Tibial nerve (tissue), 4 donors: ENCODE measurements at places on chromosomes 2 and 18. TPM values are rescaled to one million over a fixed set of nuclear protein-coding genes. Genes with fewer than 3 reads are reported as not detected.

DNA sequence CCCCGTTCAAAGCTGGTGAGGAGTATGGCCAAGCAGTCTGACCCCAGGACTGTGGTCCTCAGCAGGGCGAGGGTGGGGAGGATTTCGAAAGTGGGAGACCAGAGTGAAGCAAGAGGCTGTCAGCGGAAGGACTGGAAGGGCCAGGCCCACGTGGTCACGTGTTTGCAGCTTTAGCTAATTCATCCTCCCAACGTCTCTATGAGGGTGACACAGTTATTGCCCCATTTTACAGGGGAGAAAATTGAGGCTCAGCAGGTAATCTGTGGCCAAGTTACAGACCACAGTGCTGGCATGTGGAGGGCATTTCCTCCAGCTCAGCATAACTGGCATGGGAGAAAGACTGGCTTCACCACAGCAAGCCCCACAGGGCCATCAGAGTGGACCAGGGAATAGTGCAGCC, 45.4 kb upstream of the LTBP1 start:
- H3K4me3 ChIP-seq: no peak overlapping the region
- H3K4me1 ChIP-seq: no peaks in the 10 kb centered on the region
- H3K27ac ChIP-seq: no peak overlapping the region
- H3K27me3 ChIP-seq: no peaks in the 10 kb centered on the region
- H3K36me3 ChIP-seq: no peaks in the 10 kb centered on the region
- no peak for DNase-seq

- no peaks in the 10 kb centered on the region for H3K27me3 ChIP-seq
- DNase-seq: no peak
- H3K4me1 ChIP-seq: no peaks in the 10 kb centered on the region
- H3K4me3 ChIP-seq: no peak overlapping the region
- H3K36me3 ChIP-seq: no peaks in the 10 kb centered on the region
These were observed 608.2 kb upstream of the GCFC2 start for GRCh38 chr2:76318848-76319360.

GRCh38 chr2:74392449-74392743, 12.3 kb upstream of the DCTN1 start:
- no peak overlapping the region for H3K27ac ChIP-seq
- H3K4me3 ChIP-seq: no peak overlapping the region

- peaks cover 9% of the 10 kb centered on the region for H3K27me3 ChIP-seq
- no peak for DNase-seq
- H3K36me3 ChIP-seq: no peaks in the 10 kb centered on the region
- no peak overlapping the region for H3K4me3 ChIP-seq
- peaks cover 12% of the 10 kb centered on the region for H3K4me1 ChIP-seq
- no peak overlapping the region for H3K27ac ChIP-seq
These were observed 254.3 kb downstream of the BCL11A start for GRCh38 chr2:60299179-60299578.

DNA sequence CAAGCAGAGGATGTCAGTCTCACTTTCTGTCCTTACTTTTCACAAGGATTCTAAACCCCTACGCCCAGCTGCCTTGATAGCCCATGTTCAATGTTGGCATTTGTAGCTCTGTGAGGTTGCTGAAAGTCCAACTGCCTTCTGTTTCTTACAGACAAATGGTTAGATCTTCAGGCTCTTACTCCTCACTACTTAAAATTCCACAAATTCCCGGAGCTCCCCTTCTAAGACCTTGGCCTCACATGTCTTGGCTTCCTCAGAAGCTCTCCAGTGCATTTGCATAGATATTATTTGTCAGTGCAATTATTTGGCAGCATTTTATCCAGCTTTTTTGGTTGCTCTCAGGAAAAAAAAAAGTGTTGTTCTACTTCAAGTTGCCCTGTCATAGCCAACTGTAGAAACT, 453.7 kb upstream of the CELF4 start:
- no peaks in the 10 kb centered on the region for H3K4me1 ChIP-seq
- no peak overlapping the region for H3K27ac ChIP-seq
- no peaks in the 10 kb centered on the region for H3K27me3 ChIP-seq
- no peak for DNase-seq
- no peak overlapping the region for H3K4me3 ChIP-seq

DNA sequence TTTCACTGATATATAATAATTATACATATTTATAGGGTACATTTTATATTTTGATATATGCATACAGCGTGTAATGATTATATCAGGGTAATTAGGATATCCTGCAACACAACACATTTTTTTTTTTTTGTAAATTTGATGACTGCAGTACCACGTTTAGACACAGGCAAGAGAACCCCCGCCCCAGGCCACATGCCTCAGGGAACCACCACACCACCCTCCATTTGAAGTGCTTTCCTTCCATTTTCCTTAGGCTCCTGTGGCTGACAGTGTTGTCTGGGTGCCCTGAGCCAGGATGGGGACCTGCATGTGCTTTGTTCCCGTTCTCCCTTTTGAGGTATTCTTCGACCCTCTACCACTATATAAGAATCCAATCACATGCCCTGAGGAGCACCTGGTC, 161.6 kb upstream of the CTAGE1 start:
- H3K27me3 ChIP-seq: no peaks in the 10 kb centered on the region
- no peaks in the 10 kb centered on the region for H3K4me1 ChIP-seq
- no peak overlapping the region for H3K4me3 ChIP-seq
- H3K27ac ChIP-seq: no peak overlapping the region

- no peak overlapping the region for H3K27ac ChIP-seq
- no peak for DNase-seq
- no peaks in the 10 kb centered on the region for H3K4me1 ChIP-seq
- H3K36me3 ChIP-seq: no peaks in the 10 kb centered on the region
- no peak overlapping the region for H3K4me3 ChIP-seq
These were observed 31.5 kb upstream of the SIX2 start for GRCh38 chr2:45040786-45041185.

- H3K4me1 ChIP-seq: no peaks in the 10 kb centered on the region
- DNase-seq: no peak
- no peaks in the 10 kb centered on the region for H3K27me3 ChIP-seq
- no peaks in the 10 kb centered on the region for H3K36me3 ChIP-seq
- H3K4me3 ChIP-seq: no peak overlapping the region
These were observed 128.6 kb upstream of the ZSWIM2 start for GRCh38 chr2:186977433-186978045.

- no peak overlapping the region for H3K4me3 ChIP-seq
- peaks cover 46% of the 10 kb centered on the region for H3K4me1 ChIP-seq
- DNase-seq: no peak
- no peak overlapping the region for H3K27ac ChIP-seq
- peaks cover 91% of the 10 kb centered on the region for H3K36me3 ChIP-seq
These were observed 116.0 kb downstream of the TNS1 start for GRCh38 chr2:217886720-217887309.

DNA sequence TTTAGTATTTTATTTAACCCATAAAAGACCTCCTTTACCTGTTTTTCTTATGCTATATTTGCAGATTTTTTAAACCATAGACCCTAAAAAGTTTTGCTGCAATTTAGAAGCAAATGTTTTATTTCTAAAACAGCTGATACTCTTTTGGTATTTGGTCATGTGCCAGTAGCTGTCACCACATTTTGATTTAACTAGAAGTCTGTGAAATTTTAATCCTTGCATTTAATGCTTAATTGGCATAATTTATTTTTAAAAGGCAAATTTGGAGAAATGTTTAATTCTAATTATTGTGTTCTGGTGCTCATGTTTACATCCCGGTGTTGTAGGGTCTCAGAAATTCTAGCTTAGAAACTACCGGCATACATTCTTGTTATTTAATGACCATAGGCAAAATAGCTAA, 111.8 kb downstream of the TTC27 start:
- H3K4me3 ChIP-seq: no peak overlapping the region
- H3K36me3 ChIP-seq: no peaks in the 10 kb centered on the region
- no peaks in the 10 kb centered on the region for H3K4me1 ChIP-seq
- H3K27me3 ChIP-seq: no peaks in the 10 kb centered on the region

GRCh38 chr2:55771612-55772011, 78.0 kb upstream of the PNPT1 start:
- H3K36me3 ChIP-seq: no peaks in the 10 kb centered on the region
- H3K4me1 ChIP-seq: no peaks in the 10 kb centered on the region
- H3K27ac ChIP-seq: no peak overlapping the region
- no peak for DNase-seq
- no peak overlapping the region for H3K4me3 ChIP-seq

- H3K36me3 ChIP-seq: no peaks in the 10 kb centered on the region
- no peaks in the 10 kb centered on the region for H3K4me1 ChIP-seq
- no peak for DNase-seq
- H3K27me3 ChIP-seq: no peaks in the 10 kb centered on the region
- H3K27ac ChIP-seq: no peak overlapping the region
These were observed 129.0 kb upstream of the MYCN start for GRCh38 chr2:15811367-15811766.

DNA sequence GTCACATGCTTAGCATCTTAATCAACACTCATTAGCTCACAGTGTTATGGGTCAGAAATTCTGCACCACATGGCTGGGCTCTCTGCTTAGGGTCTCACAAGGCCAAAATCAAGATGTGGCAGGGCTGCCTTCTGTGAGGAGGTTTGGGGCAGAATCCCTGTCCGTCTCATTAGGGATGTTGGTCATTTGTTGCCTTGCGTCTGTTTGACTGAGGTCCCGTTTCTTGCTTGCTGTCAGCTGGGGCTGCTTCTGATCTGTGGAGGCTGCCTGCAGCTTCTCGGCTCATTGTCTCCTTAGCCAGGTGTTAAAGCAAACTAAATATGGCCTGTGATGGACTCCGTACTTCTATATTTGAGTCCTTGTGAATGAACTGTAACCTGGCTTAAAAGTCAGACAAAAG, 146.5 kb downstream of the NDUFA10 start:
- no peak for DNase-seq
- no peak overlapping the region for H3K27ac ChIP-seq
- no peaks in the 10 kb centered on the region for H3K27me3 ChIP-seq
- H3K4me3 ChIP-seq: no peak overlapping the region
- no peaks in the 10 kb centered on the region for H3K36me3 ChIP-seq

DNA sequence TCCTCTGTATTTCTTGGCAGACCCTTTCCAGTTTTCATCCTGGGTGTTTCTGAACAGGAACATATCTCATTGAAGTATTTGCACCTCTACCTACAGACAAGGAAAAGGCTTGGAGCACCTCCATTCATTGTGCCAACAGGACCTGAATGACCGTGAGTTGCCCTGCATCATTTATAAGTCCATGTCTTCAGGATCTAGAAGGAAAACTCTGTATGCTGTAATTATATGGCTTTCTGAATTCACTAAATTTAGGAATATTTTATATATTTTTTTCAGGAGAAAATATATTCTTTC, 402.3 kb upstream of the SLC14A2 start:
- H3K4me1 ChIP-seq: no peaks in the 10 kb centered on the region
- DNase-seq: no peak
- H3K27ac ChIP-seq: no peak overlapping the region

DNA sequence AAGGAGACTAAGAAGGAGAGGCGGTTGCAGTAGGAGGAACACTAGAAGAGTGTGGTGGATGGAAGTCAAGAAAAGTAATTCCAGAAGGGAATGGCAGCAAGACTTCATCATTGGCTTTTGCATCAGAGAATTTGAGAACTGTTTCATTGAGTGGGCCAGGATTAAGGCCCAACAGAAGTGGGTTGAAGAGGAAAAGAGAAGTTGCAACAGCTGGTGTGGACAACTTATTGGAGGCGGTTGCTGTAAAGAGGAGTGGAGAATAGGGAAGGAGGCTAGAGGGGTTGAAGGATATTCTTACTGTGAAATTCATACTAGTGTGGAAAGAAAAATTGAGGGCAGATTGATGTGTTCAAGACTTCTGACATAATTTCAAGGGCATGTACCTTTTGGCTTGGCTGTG, 168.7 kb upstream of the FN1 start:
- DNase-seq: no peak
- no peak overlapping the region for H3K27ac ChIP-seq
- H3K36me3 ChIP-seq: no peaks in the 10 kb centered on the region
- H3K4me3 ChIP-seq: no peak overlapping the region

GRCh38 chr2:38246105-38246504, 131.0 kb downstream of the ATL2 start:
- no peak overlapping the region for H3K4me3 ChIP-seq
- peak; percentile 4 for DNase-seq
- no peak overlapping the region for H3K27ac ChIP-seq
- no peaks in the 10 kb centered on the region for H3K36me3 ChIP-seq
- H3K27me3 ChIP-seq: no peaks in the 10 kb centered on the region
- H3K4me1 ChIP-seq: no peaks in the 10 kb centered on the region

DNA sequence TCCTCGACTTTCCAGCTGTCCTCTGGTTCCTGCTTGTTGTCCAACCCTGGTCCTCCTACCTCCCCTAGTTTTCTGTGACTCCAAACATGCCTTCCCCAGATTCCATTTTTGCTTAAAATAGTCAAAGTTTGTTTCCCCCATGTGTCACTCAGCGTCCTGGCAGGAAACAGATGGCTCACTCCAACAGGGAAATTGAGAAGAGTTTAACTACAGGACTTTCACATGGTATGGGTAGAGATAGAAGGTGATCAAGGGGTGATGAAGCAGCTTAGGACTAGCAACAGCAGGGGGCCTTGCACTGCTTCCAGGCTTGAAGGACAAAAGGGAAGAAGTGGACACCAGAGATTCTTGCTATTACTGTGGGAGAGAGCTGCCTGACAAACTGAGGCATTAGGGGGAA, 6.1 kb upstream of the CUL3 start:
- no peaks in the 10 kb centered on the region for H3K4me1 ChIP-seq
- no peak overlapping the region for H3K4me3 ChIP-seq
- no peak overlapping the region for H3K27ac ChIP-seq
- DNase-seq: no peak

DNA sequence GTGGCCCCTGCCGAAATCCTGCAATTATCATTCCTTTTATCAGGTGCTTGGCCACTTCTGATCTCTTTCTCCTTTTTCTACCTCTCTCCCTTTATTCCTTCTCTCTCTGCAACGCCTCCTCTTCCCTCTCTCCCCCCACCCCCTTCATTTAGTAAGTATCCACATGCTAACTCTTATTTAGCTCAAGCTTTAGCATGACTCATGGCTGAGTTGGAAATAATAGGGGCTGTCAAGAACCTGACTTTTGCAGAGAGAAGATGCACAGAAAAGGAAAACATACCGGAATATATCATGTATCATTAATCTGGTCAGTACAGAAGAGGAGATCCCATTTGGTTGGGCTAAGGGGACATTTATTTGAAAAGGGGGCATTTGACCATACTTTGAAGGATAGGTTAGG, 33.1 kb downstream of the FAM171B start:
- no peak for DNase-seq
- no peaks in the 10 kb centered on the region for H3K36me3 ChIP-seq

DNA sequence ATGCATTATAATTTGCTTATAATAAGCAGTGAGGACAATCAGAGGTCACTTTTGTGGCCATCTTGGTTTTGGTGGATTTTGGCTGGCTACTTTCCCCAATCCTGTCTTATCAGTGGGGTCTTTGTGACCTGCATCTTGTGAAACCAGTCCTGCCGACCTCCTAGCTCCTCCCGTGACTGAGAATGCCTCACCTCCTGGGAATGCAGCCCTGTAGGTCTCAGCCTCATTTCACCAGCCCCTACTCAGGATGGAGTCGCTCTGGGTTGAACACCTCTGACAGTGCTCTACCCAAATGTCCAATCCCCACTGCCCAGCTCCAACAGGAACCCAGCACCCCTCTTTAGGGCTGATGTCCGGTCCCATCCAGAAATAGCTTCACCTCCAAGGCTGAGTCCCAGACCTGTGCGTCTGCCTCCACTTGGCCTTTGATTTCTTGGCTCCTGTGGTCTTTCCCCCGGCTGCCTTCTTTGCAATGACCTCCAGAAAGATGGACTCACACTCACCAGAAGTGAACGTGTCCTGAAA, 31.3 kb upstream of the PXDN start:
- no peak overlapping the region for H3K4me3 ChIP-seq
- no peaks in the 10 kb centered on the region for H3K36me3 ChIP-seq
- H3K27ac ChIP-seq: no peak overlapping the region

CD207 gene
- total RNA-seq: not detected

NT5DC4 gene
- total RNA-seq: not detected

TLX2 gene
- total RNA-seq: not detected

RND3 gene
- total RNA-seq: 73.5 TPM

STEAP3 gene
- 19.8 TPM for total RNA-seq

GPAT2 gene
- 12.4 TPM for total RNA-seq

VWC2L gene
- not detected for total RNA-seq

FOXD4L1 gene
- total RNA-seq: not detected
